Activated naive CD4-positive, alpha-beta T cell (primary cell): ENCODE measurements at places on chromosomes 7 and 10.

GRCh38 chr7:135801877-135802276 is 53.3 kb upstream of the FAM180A start:
- no peak for DNase-seq

DNA sequence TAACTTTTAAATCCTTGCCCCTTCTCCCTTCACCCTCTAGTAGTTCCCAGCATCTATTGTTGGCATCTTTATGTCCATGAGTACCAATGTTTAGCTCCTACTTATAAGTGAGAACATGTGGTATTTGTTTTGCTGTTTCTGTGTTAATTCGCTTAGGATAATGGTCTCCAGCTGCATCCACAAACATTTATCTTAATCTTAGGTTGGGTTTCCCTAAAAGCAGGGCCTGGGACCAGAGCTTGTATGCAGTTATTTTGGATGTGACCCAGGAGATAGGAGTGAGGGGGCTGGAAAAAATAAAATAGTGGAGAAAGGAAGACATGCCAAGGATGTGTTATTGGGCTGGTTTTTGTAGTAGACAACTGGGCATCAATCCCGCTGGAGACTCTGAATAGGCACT is 571.8 kb downstream of the CCSER2 start:
- no peak for DNase-seq

- no peak for DNase-seq
Measured at GRCh38 chr10:95415621-95416031, 124.8 kb upstream of the PDLIM1 start.

- DNase-seq, result no peak
Measured at GRCh38 chr10:12235796-12236195, 39.8 kb downstream of the CDC123 start.

DNA sequence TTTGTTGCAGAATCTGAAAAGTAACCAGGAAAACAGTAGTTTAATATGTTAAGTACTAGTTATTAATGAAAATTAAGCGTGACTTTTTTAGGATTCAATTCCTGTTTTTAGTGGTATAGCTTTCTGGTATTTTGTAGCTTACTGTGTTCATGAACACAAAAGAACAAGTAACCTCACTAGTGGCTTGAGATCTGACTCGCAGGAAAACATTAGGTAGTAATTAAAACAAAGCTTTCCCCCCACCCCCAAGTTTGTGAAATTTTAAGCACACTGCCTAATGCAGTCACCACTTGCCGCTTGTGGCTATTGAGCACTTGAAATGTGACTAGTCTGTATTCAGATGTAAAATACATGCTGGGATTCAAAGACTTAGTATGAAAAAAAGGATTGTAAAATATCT is 102.5 kb upstream of the RPA3 start:
- no peak for DNase-seq

DNA sequence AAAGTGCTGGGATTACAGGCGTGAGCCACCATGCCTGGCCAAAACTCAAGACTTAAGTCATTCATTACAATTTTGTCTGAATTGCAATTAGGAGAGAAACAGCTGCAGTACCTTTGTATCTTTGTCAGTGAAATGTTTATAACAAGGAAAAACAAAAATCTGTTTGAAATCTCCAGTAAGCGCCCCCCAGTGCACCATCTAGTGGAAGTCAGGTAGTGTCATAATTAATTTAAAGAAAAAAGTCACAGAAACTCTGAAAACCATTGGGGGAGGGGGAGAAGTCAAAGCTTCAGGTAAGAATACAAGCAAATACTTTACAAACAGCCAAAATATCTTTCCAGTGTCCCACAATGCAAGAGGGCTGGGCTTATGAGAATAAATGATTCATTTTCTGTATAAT is 2.8 kb downstream of the MPP7 start:
- no peak for DNase-seq

- no peak for DNase-seq
Measured at GRCh38 chr7:125563964-125564529, 634.4 kb upstream of the POT1 start.

DNA sequence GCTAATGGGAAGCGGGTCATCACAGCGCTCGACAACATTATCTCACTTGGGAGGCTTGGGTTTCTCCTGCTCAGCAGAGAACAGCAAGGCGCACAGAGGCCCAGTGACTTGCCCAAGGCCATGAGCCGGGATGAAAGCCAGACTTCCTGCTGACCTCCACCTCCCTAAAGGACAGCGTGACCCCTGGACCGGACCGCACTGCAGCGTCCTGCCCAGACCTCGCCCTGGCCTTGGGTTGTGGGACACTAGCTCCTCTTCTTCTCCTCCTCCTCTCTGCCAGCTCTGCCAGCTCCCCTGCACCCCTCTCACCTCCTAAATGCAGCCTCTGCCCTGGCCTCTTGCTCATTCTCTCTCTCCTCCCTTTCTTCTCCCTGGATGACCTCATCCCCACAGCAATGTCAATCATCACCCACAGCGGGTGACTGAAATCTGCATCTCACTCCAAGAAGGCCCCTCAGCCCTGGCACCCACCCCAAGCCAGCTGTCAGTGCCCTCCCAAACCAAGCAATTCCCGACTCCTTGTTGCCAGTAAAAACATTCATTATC is 19.4 kb downstream of the SPOCK2 start:
- no peak for DNase-seq

- DNase-seq, result no peak
Measured at GRCh38 chr10:60387531-60387930, 2.1 kb downstream of the ANK3 start.
